T-cell (primary cell): ENCODE measurements at places on chromosomes 4 and X. TPM values are rescaled to one million over a fixed set of nuclear protein-coding genes. Genes with fewer than 3 reads are reported as not detected.

GRCh38 chr4:90840828-90841227, 713.6 kb downstream of the CCSER1 start:
- DNase-seq, result no peak
- no peak overlapping the region for H3K27ac ChIP-seq
- H3K27me3 ChIP-seq, result no peaks in the 10 kb centered on the region
- no peaks in the 10 kb centered on the region for H3K4me1 ChIP-seq
- no peak overlapping the region for H3K4me3 ChIP-seq
- H3K36me3 ChIP-seq, result no peaks in the 10 kb centered on the region

- H3K36me3 ChIP-seq, result no peaks in the 10 kb centered on the region
- DNase-seq, result no peak
- no peaks in the 10 kb centered on the region for H3K27me3 ChIP-seq
- no peaks in the 10 kb centered on the region for H3K4me1 ChIP-seq
- H3K4me3 ChIP-seq, result no peak overlapping the region
- H3K27ac ChIP-seq, result no peak overlapping the region
These were observed 35.4 kb upstream of the BCLAF3 start for GRCh38 chrX:20026278-20026677.

GRCh38 chr4:186736466-186736865, 12.8 kb upstream of the FAT1 start:
- no peak for DNase-seq
- H3K27ac ChIP-seq, result no peak overlapping the region
- H3K4me3 ChIP-seq, result no peak overlapping the region
- no peaks in the 10 kb centered on the region for H3K27me3 ChIP-seq
- no peaks in the 10 kb centered on the region for H3K36me3 ChIP-seq

BBS12 gene
- 3.3 TPM for total RNA-seq

CENPI gene
- total RNA-seq, result 0.85 TPM

GRCh38 chrX:20221902-20222301, 44.8 kb downstream of the RPS6KA3 start:
- H3K4me3 ChIP-seq, result no peak overlapping the region
- H3K36me3 ChIP-seq, result no peaks in the 10 kb centered on the region

- no peak overlapping the region for H3K4me3 ChIP-seq
- no peaks in the 10 kb centered on the region for H3K36me3 ChIP-seq
- H3K27ac ChIP-seq, result no peak overlapping the region
- no peaks in the 10 kb centered on the region for H3K4me1 ChIP-seq
These were observed 1.5 kb downstream of the MSANTD1 start for GRCh38 chr4:3250438-3250955.

SPOCK3 gene
- not detected for total RNA-seq

DNA sequence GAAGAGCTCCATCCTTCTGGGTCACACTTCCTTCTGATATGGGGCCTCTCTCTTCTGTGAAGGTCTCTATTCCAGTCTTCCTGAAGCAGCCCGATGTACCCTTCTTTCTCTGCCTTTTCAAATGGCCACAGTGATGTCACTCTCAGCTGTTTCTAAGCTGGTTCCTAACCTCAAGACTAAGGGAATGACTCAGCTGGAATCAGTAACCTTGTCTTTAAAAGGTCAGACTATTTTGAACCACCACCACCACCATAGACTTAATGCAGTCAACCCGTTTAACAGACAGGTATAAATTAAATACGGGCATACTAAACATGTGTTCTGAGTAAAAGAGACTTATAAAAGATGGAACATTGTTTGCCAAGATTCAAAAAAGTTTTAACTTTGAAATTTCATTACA, 121.0 kb downstream of the PPA2 start:
- H3K4me1 ChIP-seq, result no peaks in the 10 kb centered on the region
- no peaks in the 10 kb centered on the region for H3K36me3 ChIP-seq

DNA sequence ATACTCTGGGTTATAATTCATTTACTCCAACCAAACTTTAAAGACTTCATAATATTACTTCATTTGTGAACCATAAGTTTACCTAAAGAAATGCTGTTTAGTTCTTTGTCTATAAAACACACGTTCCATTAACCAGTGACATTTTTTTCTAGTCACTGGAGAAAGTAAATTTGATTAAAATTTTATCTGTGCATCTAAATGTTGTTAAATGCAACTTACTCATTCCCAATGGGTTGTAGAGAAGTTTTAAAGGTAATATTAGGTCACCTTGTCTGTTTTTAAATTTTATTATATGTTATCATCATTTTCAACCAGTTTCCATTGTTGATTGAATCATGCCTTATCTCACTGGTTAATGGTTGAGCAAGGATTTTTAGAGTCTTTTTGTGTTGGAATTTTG, 401.4 kb downstream of the CCSER1 start:
- no peak for DNase-seq
- no peak overlapping the region for H3K27ac ChIP-seq
- H3K4me3 ChIP-seq, result no peak overlapping the region
- H3K4me1 ChIP-seq, result no peaks in the 10 kb centered on the region

GRCh38 chr4:71460371-71460770, 121.6 kb downstream of the SLC4A4 start:
- no peak overlapping the region for H3K27ac ChIP-seq
- DNase-seq, result no peak
- no peak overlapping the region for H3K4me3 ChIP-seq
- no peaks in the 10 kb centered on the region for H3K27me3 ChIP-seq
- no peaks in the 10 kb centered on the region for H3K4me1 ChIP-seq
- no peaks in the 10 kb centered on the region for H3K36me3 ChIP-seq

DNA sequence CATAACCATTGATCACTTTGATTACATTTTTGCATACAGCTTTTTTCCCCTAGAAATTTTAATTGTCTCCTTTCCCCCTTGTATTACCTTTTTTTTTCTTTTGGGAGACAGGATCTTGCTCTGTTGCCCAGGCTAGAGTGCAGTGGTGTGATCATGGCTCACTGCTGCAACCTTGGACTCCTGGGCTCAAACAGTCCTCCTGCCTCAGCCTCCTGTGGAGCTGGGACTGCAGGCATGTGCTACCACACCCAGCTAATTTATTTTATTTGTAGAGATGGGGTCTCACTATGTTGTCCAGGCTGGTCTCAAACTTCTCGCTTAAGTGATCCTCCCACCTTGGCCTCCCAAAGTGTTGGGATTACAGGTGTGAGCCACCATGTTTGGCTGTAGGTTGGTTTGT, 47.0 kb downstream of the ZFX start:
- no peak overlapping the region for H3K4me3 ChIP-seq
- H3K4me1 ChIP-seq, result peaks cover 10% of the 10 kb centered on the region
- DNase-seq, result no peak
- no peak overlapping the region for H3K27ac ChIP-seq
- peaks cover 3% of the 10 kb centered on the region for H3K36me3 ChIP-seq

GRCh38 chr4:175951794-175952193, 113.8 kb upstream of the WDR17 start:
- no peaks in the 10 kb centered on the region for H3K4me1 ChIP-seq
- H3K36me3 ChIP-seq, result no peaks in the 10 kb centered on the region
- no peaks in the 10 kb centered on the region for H3K27me3 ChIP-seq
- no peak overlapping the region for H3K4me3 ChIP-seq
- H3K27ac ChIP-seq, result no peak overlapping the region

DNA sequence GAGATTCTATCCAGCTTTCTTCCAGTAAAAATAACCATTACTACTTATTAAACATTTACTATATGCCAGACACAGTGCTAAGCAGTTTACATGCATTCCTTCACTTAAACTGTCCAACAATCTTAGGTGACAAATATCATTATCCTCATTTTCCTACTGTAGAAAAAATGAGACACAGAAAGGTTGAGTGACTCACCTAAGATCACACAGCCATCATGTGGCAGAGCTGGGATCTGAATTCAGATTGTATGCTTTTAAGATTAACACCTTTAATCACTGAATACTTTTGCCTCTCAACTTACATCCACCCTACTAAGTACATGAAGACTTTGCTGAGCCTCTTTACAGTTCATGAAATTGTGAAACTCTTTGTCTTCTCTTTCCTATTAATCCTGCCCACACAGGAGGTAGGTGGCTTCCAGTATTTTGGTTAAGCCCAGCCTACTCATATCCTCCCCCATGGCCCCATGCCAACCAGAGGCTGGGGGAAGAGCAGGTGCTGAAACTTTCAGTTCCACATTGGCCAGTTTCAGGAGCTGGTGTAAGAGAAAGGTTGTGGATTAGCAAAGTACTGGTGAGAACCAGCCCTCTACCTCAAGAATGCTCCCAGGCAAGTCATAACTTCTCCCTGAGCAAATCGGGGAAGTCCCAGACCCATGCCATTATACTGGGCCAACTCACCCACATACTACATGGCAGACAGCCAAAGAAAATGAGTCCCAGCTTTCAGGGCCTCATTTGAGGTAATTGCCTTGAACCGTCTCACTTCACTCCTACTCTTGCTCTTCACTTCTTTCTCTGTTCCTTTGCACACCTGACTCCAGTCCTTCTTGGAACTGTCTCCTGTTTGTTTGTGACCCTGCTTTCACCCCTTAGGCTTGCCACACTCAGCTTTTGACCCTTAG, 211.1 kb downstream of the GUCY2F start:
- no peaks in the 10 kb centered on the region for H3K4me1 ChIP-seq
- no peaks in the 10 kb centered on the region for H3K27me3 ChIP-seq
- H3K36me3 ChIP-seq, result no peaks in the 10 kb centered on the region
- H3K4me3 ChIP-seq, result no peak overlapping the region
- DNase-seq, result no peak
- no peak overlapping the region for H3K27ac ChIP-seq

ANKRD50 gene
- 0.23 TPM for total RNA-seq

DNA sequence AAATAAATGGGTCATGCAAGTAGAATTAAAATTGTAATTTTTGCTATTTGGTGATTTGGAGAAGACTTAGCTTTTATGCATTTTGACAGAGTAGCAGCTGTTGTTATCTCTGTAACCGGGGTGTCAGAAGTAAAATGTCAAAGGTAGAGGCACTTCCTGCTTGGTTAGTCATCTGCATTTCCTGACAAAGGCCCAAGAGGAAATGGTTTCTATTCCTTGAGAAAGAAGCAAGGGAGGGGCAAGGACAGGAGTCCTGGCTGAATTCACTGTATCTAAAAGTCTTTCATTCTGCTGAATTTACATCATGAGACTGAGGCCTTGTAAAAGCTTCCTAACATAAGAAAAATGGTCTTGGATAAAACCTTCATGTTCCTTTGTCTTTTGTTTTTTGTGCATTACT, 550.9 kb upstream of the BOD1L1 start:
- H3K36me3 ChIP-seq, result no peaks in the 10 kb centered on the region
- no peaks in the 10 kb centered on the region for H3K27me3 ChIP-seq
- no peak for DNase-seq
- no peak overlapping the region for H3K27ac ChIP-seq

GRCh38 chrX:106999002-106999975, 723 bp downstream of the MORC4 start:
- no peaks in the 10 kb centered on the region for H3K36me3 ChIP-seq
- H3K27ac ChIP-seq, result no peak overlapping the region
- no peaks in the 10 kb centered on the region for H3K4me1 ChIP-seq
- peak overlapping the region; percentile 48 for H3K4me3 ChIP-seq
- peak; percentile 24 for DNase-seq

GRCh38 chr4:75821966-75822365, 80.3 kb downstream of the PPEF2 start:
- no peaks in the 10 kb centered on the region for H3K4me1 ChIP-seq
- H3K27ac ChIP-seq, result no peak overlapping the region
- H3K36me3 ChIP-seq, result no peaks in the 10 kb centered on the region
- no peak overlapping the region for H3K4me3 ChIP-seq
- no peak for DNase-seq

DNA sequence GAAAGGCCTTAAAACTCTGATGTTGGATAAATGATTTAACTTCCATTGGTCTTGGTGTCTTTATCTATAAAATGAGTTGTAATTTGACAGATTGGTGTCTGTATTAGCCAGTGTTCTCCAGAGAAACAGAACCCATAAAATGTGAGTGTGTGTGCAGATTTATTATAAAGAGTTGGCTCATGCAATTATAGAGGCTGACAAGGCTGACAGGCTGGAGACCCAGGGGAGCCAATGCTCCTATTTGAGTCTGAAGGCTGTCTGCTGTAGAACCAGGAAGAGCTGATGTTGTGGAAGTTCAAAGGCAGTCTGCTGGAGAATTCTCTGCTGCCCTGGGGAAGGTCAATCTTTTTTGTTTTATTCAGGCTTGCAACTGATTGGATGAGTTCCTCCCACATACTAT, 131.7 kb downstream of the SLC4A4 start:
- H3K27me3 ChIP-seq, result no peaks in the 10 kb centered on the region
- no peaks in the 10 kb centered on the region for H3K4me1 ChIP-seq
- no peak overlapping the region for H3K27ac ChIP-seq
- H3K36me3 ChIP-seq, result no peaks in the 10 kb centered on the region
- no peak overlapping the region for H3K4me3 ChIP-seq

DNA sequence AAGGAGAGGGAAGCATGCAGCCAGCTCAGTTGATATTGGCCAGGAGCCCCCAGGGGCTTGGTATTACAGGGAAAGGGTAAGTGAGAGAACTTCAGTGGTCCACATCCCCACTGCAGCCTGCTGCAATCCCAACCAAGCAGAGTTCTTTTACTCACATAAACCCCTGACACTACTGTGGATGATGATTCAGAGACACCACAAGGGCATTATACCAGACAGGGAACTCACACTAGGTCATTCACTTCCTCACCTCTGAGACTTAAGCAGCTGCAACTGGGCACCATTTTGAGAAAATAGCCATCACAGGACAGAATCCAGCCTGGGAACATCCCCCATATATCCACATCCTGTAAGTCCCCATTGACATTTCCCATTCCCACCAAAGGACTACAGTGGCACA, 248.0 kb downstream of the INPP4B start:
- H3K4me1 ChIP-seq, result no peaks in the 10 kb centered on the region
- H3K27ac ChIP-seq, result no peak overlapping the region
- DNase-seq, result no peak
- peaks cover 3% of the 10 kb centered on the region for H3K36me3 ChIP-seq
- H3K27me3 ChIP-seq, result no peaks in the 10 kb centered on the region

- no peaks in the 10 kb centered on the region for H3K36me3 ChIP-seq
- DNase-seq, result no peak
- no peak overlapping the region for H3K4me3 ChIP-seq
These were observed 229.0 kb upstream of the GLRA2 start for GRCh38 chrX:14300376-14300775.

DNA sequence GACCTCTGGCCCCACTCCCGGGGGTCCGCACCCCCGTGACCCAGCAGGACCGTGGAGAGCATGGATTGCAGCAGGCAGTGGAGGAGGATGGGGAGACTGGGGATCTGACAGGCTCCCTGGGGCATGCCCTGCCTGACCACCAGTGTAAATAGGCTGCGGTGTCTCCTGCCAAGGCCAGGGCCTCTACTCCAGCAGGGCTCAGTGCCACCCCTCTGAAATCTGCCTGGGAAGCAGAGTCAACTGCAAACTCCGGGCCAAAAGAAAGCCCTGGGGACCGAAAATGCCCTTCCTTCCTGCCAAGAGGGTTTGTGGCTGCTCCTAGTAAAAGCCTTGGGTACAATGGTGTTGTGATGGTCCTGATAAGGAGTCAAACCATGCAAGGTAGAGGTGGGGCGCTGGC, 6.4 kb downstream of the ADRA2C start:
- no peak overlapping the region for H3K27ac ChIP-seq
- H3K4me1 ChIP-seq, result no peaks in the 10 kb centered on the region
- H3K27me3 ChIP-seq, result no peaks in the 10 kb centered on the region
- H3K4me3 ChIP-seq, result no peak overlapping the region
- H3K36me3 ChIP-seq, result no peaks in the 10 kb centered on the region

DNA sequence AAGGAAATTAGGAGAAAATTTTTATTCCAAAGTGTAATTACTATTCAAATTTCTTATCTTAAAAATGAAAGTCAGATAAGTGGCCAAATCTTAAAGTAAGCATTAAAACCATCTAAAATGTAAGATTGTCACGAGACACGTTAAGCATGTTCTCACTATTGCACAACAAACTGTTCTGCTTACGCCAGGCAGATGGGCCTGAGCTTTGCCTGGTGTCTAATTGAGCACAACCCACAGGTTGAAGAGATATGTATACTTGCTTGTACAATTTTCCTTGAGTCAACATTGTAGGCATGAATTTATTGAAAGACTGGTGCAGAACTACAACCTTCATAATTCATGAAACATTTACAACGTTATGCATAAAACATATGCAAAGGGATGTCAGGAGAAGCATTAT, 3.9 kb downstream of the RNF128 start:
- DNase-seq, result no peak
- H3K27me3 ChIP-seq, result peaks cover 12% of the 10 kb centered on the region
- no peak overlapping the region for H3K4me3 ChIP-seq
